ENCODE measurements at places on chromosomes 6 and 20.

GRCh38 chr6:106128981-106129781 lies 43.0 kb downstream of the PRDM1 start:
- DNase-seq: no peak

- DNase-seq: no peak
These were observed 101.9 kb upstream of the LY86 start for GRCh38 chr6:6486595-6486994.

GRCh38 chr6:82832811-82833210 lies 232.8 kb downstream of the UBE3D start:
- no peak for DNase-seq

DNA sequence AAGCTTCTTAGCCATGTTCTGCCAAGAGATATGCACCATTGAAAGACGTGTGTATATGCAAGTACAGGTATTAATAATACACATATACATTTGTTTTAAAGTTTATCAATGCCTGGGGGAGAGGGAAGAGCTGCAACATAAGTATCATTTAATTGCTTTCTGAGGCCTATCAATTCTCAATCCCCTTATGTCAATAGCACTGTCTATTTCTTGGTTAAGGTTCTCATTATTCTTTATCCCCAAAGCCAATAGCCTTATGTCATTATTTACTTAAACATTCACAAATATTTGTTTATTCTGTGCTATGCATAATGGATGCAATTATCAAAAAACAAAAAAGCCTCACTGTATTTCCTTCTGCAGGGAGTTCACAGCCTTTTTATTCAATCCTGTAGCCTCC lies 350.3 kb upstream of the KCNQ5 start:
- no peak for DNase-seq

- no peak for DNase-seq
These were observed 58.8 kb upstream of the MAP3K7 start for GRCh38 chr6:90645634-90646033.

DNA sequence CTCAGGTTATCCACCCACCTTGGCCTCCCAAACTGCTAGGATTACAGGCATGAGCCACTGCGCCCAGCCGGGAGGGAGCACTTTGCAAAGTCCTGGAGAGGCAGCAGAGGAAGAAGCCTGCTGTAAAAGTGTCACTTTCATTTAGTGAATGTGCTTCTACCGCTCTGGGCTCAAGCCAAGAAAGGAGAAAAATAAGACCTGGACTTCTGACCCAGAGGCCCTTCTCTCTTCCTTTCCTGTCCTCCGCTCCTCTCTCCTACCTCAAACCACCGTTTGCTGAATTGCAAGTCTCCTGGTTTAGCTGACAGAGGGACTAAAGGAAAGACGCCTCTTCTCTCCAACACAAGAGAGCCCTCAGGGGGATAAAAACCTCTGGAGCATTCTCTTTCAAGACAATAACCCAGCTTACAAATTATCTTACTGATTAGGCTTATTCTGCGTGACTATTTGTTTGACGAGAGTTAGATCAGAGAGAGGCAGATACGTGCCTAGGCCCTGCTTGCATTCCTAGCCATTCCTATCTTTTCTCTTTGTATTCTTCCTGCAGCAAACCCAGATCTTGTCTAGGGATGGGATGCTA lies 84.2 kb upstream of the SLC22A23 start:
- no peak for DNase-seq

DNA sequence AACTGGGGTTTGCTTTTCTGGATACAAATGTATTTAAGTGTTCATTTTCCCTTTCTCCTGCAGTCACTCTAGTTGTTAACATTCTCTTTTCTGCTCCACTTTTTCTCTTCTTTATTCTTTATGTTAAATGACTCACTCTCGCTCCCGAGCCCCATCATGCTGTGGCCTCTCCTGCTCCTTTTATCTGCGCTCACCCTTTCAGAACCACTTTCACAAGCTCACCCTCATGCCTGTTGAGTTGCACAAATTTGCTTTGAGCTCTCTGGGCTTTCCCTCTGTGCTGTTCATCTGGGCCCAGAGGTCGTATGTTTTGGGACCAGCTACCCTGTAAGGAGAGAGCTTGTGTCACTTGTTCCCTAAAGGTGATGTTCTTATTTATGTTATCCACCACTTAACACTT lies 98.1 kb upstream of the ASCC3 start:
- no peak for DNase-seq

Data from activated CD4-positive, alpha-beta T cell treated with anti-CD3 and anti-CD28 coated beads for 4 hours (primary cell).